Globus pallidus (tissue), 1 donor: ENCODE measurements at places on chromosomes 12 and 14.

DNA sequence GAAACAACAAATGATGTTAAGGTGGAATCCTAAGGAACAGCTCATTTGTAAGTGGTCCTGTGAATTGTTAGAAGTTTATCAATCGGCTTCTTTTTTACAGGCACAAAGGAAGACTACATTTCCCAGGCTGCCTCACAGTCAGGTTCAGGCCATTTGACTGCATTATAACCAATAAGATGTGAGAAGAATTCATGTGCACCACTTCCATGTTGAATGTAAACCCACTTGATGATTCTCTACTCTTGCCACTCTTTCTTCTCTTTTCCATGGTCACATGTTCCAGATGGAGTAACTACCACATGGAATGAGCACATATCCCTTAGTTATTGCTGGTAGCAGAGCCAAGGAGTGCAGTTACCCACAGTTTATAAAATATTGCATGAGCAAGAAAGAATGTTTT is 67.1 kb upstream of the GZMB start:
- no peak for DNase-seq

- DNase-seq: no peak
Measured at GRCh38 chr12:70190262-70191010, 52.8 kb upstream of the CNOT2 start.

- no peak for DNase-seq
Measured at GRCh38 chr12:7023114-7023513, 4.8 kb upstream of the LPCAT3 start.

GRCh38 chr14:67343601-67344230 is 15.9 kb downstream of the ATP6V1D start:
- no peak for DNase-seq

- DNase-seq: no peak
Measured at GRCh38 chr14:103343905-103344797, 10.1 kb downstream of the EIF5 start.

- no peak for DNase-seq
Measured at GRCh38 chr14:40312296-40312695, 880.1 kb upstream of the FBXO33 start.

DNA sequence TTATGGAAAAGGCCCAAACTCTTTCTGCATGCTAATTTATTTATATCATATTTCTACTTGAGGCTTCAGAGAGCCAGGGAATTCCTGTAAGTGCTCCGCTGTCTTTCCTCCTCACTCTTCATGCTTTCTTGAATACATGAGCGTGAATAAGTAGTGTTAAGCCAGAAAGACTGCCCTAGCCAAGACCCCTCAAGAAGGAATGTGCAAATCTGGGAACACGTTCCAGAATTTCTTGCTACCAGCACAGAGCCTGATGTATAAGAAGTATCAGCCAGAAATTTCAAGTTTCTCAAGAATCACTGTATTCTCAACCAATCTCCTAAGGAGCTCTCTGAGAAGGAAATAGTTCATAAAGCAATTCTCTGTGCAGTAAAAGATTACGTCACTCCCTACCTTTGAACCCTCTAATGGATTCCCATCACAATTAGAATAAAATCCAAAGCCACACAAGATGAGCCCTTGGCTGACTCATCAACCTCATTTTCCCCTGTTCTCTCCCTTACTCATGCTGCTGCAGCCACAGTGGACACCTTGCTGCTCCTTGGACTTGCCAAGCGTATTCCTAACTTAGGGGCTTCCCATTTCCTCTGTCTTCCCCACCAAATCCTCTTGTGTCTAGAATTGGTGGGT is 6.9 kb upstream of the TSPAN8 start:
- DNase-seq: no peak

DNA sequence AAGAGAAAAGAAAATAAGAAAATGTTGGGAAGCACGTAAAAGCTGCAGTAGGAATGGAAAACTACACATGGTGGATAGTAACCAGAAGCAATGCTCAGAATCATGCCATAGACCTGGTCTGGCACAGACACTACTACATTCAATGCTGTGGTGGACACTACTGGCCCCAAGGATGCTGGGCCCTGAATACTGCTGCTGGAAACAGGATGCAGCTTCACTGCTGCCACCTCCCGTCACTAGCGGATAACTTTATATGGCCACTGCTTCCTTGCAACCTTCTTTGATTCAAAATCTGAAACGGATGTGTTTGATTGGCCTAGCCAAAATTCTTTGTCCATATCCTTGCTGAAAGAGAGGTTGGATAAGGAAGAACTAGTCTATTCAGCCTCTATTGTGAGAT is 30.7 kb downstream of the ADCY6 start:
- no peak for DNase-seq

GRCh38 chr12:24223926-24224325 is 274.5 kb upstream of the SOX5 start:
- DNase-seq: no peak

DNA sequence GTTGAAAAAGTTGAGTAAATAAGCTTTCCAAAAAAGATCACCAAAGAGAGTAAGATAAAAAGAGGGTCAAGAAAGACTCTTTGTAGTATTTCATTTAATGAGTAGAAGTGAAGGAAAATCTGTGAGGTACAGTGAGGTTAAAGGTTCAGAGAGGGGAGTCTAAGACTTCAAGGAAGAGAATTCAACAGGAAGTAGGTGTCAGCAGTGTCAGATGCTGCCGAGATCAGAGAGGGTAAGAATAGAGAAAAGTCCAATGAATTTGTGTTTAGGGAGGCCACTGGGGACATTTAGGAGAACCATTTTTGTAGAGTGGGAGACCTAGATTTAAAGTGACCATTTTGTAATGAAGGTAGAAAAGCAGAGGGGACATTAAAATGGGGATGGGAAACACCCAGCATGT is 71.6 kb upstream of the KRAS start:
- no peak for DNase-seq

DNA sequence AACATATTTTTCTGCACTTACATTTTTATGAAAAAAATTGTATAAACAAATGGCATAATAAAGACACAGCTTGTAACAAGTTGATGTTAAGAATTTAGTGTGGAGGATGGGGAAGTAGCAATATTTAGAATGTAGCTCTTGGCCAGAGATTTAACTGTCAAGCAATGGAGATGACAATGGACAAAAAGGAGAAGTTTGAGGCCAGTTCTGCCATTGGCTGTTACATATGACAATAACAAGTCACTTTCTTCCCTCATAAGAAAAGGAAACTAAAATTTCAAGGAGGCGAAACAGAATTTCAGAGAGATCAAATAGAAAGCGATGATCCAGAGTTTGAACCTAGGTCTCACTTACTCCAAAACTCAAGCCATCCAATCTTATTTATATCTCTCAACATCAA is 122.8 kb upstream of the CCDC175 start:
- DNase-seq: no peak

GRCh38 chr14:89397569-89398230 is 19.3 kb downstream of the FOXN3 start:
- DNase-seq: no peak

- DNase-seq: no peak
Measured at GRCh38 chr14:54629635-54630360, 62.9 kb downstream of the SAMD4A start.
